WERI-Rb-1 (cell line): ENCODE measurements at places on chromosomes 6 and 20.

DNA sequence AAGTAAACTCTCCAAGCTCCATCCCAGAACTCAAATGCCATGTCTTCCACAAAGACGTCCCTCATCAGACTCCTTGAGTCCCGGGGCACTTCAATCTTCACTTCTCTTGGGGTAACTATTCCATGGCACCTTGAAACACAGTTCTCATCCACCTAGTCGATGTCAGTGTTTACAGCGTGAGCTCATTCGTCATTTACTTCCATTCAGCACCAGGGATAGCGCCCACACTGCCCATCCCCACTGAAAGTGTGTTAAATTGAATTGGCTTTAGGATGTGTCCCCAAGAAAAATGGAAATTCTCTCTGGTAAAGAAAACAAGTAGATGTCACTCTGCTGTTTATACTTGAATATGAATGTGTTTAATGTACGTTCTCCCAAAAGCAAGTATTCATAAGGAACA lies 31.3 kb downstream of the KCNK15 start:
- no peak for DNase-seq

GRCh38 chr6:25774120-25774715 lies 19.7 kb downstream of the SLC17A4 start:
- DNase-seq: peak; percentile 69

DNA sequence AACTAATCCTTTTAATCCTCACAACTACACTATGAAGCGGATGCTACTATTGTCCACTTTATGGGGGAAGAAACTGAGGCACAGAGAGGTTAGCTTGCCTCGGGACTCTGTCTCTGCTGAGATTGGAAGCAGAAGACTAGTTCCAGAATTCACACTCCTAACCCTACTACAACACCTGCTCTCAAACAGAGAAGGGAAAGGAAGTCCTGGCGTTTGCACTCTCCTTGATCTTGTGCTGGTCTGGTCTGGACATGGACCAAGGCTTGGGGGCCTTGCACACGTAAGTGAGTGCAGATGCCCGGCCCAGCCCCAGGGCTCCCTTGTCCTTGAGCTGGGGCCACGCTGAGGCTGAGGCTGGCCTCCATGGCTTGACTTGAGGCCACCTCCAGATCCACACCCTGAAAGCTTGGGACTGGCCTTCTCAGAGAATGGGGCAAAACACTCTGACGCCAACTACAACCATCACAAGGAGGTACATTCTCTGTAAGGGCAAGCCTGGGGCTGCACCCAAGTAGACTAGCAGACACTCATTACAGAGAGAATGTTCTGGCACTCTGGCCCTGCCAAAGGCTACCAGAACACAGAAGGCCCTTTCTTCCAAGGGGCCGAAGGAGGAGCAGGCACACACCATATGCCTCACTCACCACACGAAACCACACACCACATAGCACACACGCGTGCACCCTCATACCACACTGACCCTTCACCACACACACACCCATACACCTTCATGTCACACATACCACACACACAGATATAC lies 33.3 kb upstream of the EZR start:
- DNase-seq: no peak

GRCh38 chr20:41798930-41799502 lies 180.8 kb upstream of the CHD6 start:
- DNase-seq: no peak

GRCh38 chr20:33908336-33908735 lies 85.4 kb upstream of the RALY start:
- no peak for DNase-seq

- DNase-seq: no peak
Measured at GRCh38 chr6:21871831-21872230, 278.3 kb downstream of the SOX4 start.

GRCh38 chr6:36624461-36625157 lies 30.4 kb downstream of the SRSF3 start:
- no peak for DNase-seq

GRCh38 chr6:113894712-113895674 lies 37.8 kb downstream of the MARCKS start:
- DNase-seq: no peak

GRCh38 chr6:28600245-28600644 lies 74.6 kb downstream of the GPX5 start:
- no peak for DNase-seq

- DNase-seq: no peak
Measured at GRCh38 chr6:134035823-134036296, 16.6 kb downstream of the SLC2A12 start.

DNA sequence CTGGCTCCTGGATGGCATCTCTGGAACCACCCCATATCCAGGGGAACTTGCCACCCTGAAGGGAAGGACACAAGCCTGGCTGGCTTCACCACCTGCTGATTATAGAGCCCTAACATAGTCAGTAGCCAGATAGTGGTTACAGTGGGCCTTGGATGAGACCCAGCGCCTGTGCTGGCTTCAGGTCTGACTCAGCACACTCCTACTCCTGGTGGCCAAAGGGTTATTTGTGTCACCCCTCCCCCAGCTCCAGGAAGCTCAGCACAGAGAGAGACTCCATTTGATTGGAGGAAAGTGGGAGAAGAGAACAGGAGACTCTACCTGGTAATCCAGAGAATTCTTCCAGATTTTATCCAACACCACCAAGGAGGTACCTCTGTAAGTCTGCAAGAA lies 12.8 kb downstream of the SNX14 start:
- DNase-seq: no peak

DNA sequence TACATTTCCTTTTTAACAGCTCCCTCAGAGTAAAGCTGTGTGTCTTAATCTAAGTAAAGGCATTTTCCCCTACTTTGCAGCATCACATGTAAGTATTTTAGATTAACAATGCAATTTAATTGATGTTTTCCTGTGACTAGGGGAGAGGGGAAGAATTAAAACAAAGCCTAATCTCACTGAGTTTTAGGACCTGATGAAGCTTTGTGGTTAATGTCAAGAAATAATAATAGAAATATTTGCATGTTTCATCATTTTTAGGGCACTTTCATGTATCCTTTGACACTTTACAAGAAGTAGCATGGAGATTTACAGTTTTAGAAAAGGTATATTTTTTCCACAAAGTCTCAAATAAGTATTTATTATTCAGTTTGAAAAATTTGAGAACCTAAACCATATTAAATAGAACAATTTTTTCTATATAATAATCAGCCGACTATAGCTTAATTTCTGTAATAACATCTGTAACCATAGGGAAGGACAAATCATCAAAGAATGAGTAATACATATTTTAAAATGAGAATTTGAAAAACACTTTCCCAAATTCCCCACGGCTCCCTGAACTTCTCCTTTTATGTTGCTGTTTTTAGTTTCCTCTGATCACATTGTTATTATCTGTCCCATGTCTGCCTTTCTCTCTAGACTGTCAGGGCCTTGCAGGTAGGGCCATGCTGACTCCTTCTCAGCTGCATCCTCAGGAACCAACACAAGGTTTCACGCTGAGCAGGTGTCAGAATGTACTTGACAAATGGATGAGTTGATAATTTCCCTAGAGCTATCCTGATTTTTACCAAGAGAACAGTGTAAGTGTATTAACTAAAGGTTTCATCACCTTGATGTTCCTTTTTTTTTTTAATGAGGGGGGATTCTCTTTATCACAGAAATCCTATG lies 338.1 kb downstream of the SYNE1 start:
- DNase-seq: no peak

DNA sequence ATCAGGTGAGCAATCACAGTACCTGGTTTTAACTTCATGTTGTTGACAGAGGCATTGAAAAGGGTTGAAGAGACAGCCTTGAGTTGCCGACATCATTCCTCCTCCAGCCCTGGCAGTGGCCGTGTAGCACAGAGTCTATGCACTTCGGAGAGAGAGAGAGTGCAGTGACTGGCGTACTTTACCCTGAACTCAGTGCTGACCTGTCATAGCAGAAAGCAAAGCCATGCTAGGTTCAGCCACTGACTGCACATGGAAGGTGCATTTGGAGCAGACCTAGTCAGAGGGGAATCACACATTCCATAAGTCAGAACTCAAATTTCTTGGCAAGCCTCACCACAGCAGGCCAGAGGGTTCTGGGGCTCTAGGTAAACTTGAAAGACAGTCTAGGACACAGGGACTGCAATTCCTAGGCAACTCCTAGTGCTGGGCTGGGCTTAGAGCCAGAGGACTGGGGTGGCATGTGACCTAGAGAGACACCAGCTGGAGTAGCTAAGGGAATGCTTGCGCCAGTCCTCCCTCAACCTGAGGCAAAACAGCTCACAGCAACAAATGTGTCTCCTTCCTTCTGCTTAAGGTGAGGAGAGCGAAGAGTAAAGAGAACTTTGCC lies 69.1 kb downstream of the ELOVL4 start:
- no peak for DNase-seq

DNA sequence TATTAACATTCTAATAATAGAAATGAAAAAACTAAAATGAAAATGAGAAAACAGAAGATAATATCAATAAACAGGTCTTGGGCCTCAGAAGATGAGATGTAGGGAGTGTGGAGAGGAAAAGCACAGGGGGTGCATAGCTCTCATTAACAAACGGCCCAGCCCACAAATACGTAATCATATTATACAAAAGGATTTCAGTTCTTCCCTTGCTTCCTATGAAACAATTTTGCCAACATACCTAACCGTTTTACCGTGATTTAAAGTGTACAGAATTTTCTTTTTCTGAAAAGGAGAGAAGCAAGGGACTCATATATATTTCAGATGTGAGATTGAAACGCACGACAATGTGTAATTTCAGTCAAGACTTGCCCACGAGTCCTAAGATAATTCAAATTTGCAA lies 136.0 kb downstream of the HFE start:
- DNase-seq: no peak

GRCh38 chr20:57440678-57441509 lies 49.7 kb downstream of the RBM38 start:
- DNase-seq: peak; percentile 59
